Amniotic epithelial cell (primary cell): ENCODE measurements at places on chromosomes 16 and 17.

- no peak for DNase-seq
Observed at GRCh38 chr16:10652730-10653590, 41.8 kb downstream of the TEKT5 start.

- DNase-seq, result no peak
Observed at GRCh38 chr17:61806936-61807335, 56.4 kb downstream of the BRIP1 start.

GRCh38 chr17:28744104-28744971 lies 527 bp downstream of the TRAF4 start:
- peak; percentile 28 for DNase-seq

GRCh38 chr16:87464691-87465300 lies 28.0 kb downstream of the ZCCHC14 start:
- peak; percentile 94 for DNase-seq

DNA sequence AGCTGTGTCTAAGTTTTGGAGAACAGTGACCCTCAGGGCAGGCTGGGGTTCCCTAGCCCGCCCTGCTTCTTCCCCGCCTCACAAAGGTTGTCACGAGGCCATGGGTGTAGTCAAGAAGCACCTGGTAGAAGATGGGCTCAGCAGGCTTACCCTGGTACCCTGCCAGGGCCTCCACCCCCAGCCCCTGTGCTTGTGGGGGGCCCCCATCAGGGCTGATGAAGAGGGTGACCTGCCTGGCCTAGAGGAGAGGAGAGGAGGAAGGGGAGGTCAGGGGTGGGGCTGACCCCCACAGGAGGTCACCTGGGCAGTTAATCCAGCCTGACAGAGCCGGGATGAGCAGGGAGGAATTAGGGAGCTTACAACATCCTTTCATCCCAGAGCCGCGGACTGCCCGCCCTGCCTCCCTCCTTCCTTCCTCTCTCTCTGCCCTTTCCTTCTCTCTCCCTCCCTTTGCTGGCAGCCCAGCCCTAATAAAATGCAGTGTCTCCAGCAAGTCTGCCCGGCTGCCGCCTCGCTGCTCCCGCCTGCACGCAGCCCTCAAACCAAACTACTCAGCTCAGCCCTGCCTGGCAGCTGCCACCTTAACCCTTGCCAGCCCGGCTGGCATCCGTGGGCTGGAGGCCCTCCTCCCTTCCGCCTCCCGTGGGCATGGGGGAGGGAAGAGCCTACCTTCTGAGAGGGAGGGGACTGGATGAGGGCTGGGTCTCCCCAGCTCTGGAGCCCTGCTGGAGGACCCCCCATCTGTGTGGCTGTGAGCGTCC lies 7.2 kb downstream of the DLX3 start:
- no peak for DNase-seq

- DNase-seq, result peak; percentile 10
Observed at GRCh38 chr17:18332909-18333489, 17.9 kb downstream of the SMCR8 start.

- no peak for DNase-seq
Observed at GRCh38 chr16:52512297-52512987, 34.5 kb downstream of the TOX3 start.

DNA sequence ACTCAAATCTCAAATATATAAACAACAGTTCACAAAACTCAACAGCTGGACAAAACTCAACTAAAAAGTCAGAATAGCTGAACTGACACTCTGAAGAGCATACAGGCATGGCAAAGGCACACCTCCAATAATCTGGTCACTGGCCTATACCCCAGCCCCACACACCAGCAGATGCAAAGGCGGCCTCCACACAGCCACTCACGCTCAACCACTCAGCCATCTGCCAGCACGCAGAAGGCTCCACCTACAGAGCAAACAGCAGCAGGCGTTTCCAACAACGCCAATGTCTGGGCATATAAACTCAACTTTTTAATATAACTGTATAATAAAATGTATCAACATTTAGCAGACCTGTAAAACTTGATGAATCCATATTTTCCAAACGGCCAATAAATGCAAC lies 17.2 kb downstream of the USP7 start:
- DNase-seq, result no peak

DNA sequence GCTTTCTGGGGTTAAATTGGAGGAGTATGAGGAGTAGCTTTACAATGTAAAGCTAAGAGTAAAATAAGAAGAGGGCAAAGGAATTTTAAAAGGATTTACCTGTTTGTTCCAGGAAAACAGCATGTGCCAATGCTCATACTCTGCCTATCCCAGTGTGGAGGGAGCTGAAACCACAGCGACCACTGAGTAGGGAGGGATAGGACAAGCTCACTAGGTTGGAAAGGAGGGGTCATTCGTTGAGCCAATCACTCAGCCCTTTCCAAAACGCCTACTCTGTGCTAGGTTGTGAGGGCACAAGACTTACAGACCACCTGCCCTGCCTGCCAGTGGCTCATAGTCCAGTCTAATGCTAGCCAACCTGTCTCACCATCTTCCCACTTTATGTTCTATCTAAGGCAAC lies 1.1 kb upstream of the DNAJC7 start:
- no peak for DNase-seq

DNA sequence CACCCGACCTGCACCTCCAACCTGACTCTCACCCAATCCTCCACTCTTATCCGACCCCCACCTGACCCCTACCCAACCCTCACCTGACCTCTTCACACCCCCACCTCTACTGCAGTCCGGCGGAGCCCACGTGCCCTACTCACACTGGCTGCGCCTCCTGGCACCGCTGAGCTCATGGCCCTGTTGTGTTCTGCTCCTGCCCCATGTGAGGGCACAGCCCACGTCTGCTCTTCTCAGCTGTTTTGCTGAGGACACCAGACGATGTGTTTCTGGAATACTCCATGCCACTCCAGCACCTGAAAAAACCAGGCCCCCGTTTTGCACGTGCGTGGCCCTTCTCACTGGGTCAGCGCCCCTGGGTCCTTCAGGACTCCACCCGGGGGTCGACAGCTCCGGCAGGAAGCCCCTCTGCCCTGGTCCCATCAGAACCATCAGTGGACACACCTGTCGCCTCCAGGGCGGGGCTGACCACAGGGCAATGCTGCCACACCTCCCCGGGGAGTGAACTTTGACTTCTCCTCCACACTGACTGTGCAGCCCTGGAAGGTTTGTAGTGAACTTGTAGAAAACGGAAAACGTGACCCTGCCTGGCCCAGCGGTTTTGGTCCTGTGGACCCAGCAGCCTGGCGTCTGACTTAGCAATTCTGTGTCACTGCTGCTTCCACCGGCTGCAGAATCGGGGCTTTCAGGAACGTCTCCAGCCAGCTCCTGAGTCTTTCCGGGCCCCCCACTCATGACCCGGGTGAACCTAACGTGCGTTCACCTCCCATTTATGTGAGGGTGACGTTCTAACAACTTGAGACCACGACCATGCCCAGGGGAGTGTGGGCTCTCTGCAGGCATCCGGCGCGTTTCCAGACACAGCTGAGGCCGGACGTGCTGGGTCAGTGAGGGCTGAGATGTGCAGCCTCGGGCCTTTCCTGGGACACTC lies 5.7 kb upstream of the RAB40B start:
- DNase-seq, result no peak

- DNase-seq, result peak; percentile 31
Observed at GRCh38 chr17:8846768-8847211, 20.7 kb downstream of the PIK3R6 start.

DNA sequence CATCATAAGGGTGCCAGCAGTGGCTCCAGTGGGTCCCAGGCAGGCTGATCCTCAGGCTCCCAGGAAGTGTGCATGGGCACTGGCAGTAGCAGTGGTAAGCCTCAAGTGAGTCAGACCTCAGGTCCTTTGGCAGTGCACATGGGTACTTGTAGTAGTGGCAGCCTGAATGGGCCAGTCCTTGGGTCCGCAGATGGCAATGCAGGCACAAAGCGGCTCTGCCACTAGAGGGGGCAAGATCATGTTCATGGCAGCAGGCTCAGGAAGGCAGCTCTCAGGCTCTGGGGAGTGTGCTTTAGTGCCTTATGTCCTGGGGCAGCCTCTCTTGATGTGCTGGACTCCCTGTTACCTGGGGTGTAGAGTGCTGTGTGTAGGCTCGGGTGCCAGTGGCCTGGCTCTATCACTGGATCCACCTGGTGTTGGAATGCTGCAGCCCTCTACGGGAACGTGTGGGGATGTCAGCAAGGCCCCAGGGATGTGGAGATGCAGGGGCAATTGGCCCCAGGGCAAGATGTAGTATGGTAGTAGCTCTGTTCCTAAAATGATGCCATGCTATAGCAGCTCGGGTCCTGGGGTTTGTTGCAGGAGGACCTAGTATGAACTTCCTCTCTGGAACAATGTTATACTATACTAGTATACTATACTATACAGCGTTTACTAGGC lies 11.0 kb downstream of the ACSM3 start:
- DNase-seq, result peak; percentile 54

- DNase-seq, result no peak
Observed at GRCh38 chr16:22091721-22092120, 620 bp upstream of the VWA3A start.

- no peak for DNase-seq
Observed at GRCh38 chr17:40259505-40259904, 28.2 kb upstream of the CDC6 start.

- DNase-seq, result peak; percentile 12
Observed at GRCh38 chr16:64094992-64095634, 1026.8 kb downstream of the CDH11 start.

GRCh38 chr16:89035669-89036570 lies 57.7 kb upstream of the ACSF3 start:
- no peak for DNase-seq

GRCh38 chr16:74107795-74108610 lies 188.6 kb upstream of the PSMD7 start:
- DNase-seq, result no peak

DNA sequence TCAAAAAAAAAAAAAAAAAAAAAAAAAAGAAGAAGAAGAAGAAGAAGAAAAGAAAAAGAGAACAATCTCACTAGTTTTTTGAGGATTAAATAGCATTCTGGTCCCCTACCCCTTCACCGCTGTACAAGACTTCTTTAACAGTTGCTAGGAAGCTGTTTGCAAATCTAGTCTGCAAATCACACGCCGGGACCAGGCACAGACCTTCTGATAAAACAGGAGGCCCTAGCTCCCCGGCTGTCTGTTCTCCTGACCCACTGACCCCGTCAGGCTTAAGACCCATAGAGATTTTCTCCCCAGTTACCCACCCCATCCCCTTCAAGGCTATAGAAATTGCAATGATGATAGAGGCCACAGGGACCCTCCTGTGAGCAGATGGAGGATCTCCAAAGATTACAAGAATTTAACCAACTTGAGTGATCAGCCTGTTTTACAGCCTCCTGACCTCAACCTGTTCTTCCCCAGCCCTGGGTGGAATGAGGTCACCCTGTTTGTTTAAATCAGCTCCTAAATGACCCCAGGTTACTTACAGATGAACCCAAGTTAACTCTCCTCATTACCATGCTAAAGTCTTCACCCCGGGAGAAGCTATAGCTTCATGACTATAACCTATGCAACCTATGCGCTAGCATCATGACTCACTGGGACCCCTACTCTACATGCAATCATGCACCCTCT lies 11.8 kb upstream of the SULT1A1 start:
- DNase-seq, result no peak

GRCh38 chr17:13265311-13265710 lies 247.5 kb upstream of the ELAC2 start:
- DNase-seq, result no peak

DNA sequence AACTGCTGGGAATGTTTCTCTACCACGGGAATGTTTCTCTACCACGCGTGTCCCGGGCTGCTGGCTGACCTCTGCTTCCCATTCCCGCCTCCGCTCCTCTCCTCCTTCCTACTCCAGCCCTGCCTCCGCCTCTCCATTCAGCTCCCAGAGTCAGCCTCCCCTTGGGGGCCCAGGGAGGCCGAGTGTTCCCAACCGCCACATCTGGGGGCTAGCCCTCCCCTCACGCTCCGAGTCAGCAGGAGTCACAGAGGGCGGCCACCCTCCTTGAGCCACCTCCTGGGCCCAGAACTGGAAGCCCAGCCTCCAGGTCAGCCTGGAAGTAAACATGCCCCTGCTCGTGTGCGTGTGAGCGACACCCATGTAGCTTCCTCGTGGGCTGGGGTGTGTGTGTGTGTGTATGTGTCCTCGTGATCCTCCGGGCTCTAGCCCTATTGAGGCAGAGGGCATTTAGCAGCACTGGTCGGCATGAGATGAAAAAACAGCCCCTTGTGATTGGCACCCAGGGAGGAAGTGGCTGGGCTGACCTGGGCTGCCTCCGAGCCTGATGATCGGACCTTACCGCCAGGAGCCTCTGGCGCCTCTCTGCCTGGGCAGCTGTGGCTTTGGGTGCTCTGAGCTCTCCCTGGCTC lies 7.3 kb downstream of the CYGB start:
- peak; percentile 61 for DNase-seq

GRCh38 chr17:34347063-34347462 lies 9.2 kb upstream of the CCL13 start:
- DNase-seq, result no peak

GRCh38 chr16:26905336-26905735 lies 161.4 kb upstream of the C16orf82 start:
- no peak for DNase-seq

GRCh38 chr16:57055671-57056070 lies 36.7 kb upstream of the CPNE2 start:
- no peak for DNase-seq

GRCh38 chr16:65828296-65828695 lies 538.2 kb upstream of the CDH5 start:
- no peak for DNase-seq

GRCh38 chr16:59369523-59369922 lies 635.4 kb upstream of the GOT2 start:
- DNase-seq, result no peak

DNA sequence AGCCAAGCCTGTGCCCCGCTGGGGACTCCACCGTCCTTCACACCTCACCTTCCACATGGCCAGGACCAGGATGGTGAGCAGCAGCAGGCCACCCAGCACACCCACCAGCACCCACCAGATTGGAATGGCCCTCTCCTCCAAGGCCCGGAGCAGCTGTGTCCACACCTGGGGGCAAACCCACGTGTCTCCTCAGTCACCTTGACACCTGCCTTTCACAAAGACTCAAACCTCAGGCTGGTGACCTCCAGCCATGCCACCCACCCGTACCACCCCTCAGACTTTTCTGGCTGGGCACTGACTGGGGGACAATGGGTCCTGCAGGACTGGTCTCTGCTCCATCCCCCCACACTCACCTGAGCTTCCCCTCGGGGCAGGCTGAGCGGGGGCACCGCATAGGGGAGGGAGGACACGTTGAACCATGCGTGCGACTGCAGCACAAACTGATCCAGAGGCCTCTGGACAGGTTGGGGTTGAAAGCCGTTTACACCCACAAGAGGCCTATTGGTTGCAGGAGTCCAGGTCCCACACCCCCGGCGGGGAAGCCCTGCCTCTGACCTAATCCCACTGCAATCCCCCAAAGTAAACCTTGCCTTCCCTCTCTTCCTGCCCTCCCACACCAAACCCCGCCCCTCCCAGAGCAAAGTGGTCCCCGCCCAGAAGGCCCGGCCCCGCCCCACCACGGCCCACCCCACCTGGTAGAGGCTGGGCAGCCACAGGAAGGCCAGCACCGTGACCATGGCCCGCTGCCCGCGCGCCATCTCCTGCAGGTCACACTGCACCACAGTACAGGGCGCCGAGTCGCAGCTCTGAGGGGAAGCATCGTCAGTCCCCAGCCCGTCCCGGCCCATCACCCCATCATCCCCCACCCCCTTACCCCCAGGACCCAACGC lies 10.9 kb upstream of the FAM171A2 start:
- DNase-seq, result no peak
